ENCODE measurements at places on chromosomes 1 and 21. TPM values are rescaled to one million over a fixed set of nuclear protein-coding genes. Genes with fewer than 3 reads are reported as not detected.

GRCh38 chr21:46555225-46555617 is 49.7 kb downstream of the S100B start:
- DNase-seq: no peak

DNA sequence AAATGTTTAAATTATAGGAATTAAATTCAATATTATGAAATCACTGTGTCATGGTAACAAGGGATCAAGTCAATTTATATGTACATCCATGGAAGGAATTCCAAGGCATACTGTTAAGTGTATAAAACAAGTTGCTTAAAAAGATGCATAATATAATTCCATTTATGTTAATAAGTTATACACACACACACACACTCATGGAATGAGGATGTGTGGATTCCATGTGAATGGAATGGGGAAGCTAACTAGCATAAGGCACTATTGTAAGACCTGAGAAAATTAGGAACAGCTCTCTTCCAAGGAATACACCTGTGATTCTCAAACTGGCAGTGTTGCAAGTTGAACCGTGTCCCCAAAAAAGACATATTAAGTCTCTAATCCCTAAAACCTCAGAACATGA is 17.6 kb upstream of the TRAF3IP3 start:
- DNase-seq: no peak

- no peak for DNase-seq
Observed at GRCh38 chr1:76298399-76298798, 223.9 kb downstream of the ST6GALNAC3 start.

- DNase-seq: no peak
Observed at GRCh38 chr21:45970674-45971615, 10.6 kb upstream of the COL6A1 start.

HSF2BP gene
- total RNA-seq: 1.7 TPM

CHAF1B gene
- total RNA-seq: 3.1 TPM

DNA sequence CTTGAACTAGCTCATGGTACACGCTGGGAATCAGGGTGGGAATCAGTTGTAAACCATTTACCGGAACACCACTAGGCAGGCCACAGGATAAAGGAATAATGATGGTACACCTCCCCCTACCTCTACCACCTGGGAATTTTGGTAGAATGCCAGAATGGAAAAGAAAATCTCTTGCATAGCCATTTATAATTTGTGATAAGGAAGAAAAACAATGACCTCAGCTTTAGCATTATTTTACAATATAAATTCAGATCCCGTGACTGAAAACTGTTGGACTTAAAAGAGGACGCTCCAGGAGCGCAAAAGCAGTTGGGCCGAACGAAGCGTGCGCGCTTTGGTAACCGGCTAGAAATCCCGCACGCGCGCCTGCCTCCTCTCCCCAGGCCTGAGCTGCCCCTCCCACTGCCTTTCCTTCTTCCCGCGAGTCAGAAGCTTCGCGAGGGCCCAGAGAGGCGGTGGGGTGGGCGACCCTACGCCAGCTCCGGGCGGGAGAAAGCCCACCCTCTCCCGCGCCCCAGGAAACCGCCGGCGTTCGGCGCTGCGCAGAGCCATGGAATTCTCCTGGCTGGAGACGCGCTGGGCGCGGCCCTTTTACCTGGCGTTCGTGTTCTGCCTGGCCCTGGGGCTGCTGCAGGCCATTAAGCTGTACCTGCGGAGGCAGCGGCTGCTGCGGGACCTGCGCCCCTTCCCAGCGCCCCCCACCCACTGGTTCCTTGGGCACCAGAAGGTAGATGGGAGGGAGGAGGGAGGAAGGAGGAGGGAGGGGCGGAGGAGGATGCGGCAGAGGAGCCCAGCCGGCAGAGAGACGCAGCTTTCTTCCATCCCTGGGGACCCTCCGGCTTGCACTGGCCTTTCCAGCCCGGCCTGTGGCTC is at the start of gene CYP4X1:
Gene CYP4X1, plus strand, starts transcription at position 402 of the 873 bp plus-strand sequence. Its CDS starts 149 bp downstream, at position 551.
- peak; percentile 23 for DNase-seq

DNA sequence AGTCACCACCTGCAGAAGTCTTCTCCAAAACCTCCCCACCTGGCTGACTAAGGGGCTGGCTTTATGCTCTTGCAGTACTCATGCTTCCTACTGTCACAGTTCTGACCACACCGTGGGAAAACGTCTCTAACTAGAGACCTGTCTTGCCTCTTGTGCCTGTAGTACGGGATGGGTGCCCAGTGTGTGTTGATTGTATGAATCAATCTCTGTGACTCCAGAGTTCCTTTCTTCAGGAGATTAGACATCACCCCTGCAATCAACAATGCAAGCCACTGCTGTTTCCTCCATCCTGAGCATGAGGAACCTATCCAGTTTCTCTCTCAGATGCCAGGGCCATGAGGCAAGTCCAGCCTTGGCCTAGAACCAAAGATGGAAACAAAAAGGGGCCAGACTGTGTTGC is 64.1 kb downstream of the LRRN2 start:
- no peak for DNase-seq

F3 gene
- 35.4 TPM for total RNA-seq

DNA sequence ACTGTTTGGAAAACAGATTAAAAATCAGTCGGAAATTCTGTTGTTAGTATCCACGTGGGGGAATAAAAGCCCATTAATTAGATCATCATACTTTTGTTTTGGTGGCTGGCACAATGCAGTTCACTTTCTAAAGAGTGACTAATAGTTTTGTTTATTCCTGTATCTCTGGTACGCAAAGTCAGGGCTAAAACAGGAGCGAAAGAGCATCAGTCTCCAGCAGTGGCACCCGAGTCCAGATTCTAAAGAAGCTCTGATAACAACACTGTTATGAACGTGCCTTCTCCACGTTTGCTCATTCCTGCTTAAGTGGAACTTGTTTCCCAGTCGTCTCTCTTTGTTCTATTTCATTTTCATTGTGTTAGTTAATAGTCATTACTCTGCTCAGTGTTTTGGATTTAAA is 69.6 kb downstream of the HSPA13 start:
- DNase-seq: no peak

GRCh38 chr1:46562498-46562897 is 11.1 kb upstream of the KNCN start:
- DNase-seq: no peak

- peak; percentile 70 for DNase-seq
Observed at GRCh38 chr1:81800695-81801650, at the start of gene ADGRL2. Gene ADGRL2 (plus strand): TSS chr1:81800934. CDS start chr1:81836985, 36,051 bp downstream.

DNA sequence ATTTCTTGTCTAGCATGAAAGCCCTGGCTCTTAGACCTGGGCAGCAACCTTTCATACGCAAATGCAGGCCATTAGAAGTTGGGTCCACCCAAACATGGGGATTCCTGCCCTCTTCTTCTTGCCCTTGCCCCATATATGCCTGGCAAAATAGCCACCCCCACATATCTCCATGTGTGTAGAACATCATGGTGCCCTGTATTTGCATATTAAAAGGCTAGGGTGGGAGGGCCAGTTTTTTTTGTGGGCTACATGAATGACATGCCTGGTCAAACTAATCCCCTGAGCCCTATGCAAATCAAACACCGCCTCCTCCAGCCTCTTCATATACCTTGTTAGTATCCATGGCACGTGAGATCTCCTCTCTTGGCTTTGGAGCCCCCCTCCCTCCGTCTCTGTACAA is 24.7 kb downstream of the MFSD2A start:
- DNase-seq: no peak

AMY1C gene
- not detected for total RNA-seq

- no peak for DNase-seq
Observed at GRCh38 chr1:234538930-234539649, 60.1 kb upstream of the TARBP1 start.

GRCh38 chr1:116409751-116410191 is 36.7 kb downstream of the ATP1A1 start:
- no peak for DNase-seq

CADM3 gene
- not detected for total RNA-seq

- no peak for DNase-seq
Observed at GRCh38 chr1:226588484-226588883, 39.9 kb downstream of the STUM start.

FAM72C gene
- 1.4 TPM for total RNA-seq

DNA sequence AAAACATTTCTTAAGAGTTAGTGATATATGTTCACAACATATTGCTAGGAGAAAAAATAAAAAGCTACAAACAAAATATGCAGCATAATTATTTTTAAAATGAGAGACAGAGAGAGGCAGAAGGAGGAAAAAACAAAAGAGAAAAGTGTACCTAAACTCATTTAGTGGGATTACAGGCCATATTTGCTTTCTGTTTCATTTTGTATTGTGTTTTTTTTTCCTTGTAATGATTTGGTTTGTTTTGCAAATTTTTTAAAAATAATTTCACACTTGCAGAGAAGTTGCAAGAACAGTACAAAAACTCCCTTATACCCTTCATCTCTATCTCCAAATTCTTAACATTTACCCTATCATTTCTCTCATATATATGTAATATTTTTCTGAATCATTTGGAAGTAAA is 65.0 kb downstream of the LBR start:
- no peak for DNase-seq

GRCh38 chr1:23217421-23218115 is at the start of gene HTR1D:
Gene HTR1D (minus strand): TSS chr1:23217502. CDS start chr1:23194219, 23,283 bp downstream.
- no peak for DNase-seq

DNA sequence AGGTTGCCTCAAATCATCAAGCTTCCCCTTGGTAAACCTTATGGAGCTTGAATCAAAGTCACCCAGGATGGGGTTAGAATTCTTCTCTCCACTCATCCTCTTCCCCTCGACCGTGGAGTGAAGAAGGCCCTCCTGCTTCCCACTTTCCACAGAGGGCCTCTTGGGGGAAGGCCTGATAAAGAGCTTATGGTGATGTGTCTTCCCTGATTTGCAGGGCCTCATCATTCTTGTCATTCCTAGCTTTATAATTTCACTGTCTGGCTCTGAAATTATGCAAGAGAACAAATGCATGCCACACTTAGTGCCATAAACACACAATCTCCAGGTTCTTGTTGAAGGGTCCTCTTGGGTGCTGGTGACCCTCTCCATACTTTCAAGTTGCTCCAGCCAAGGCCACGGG is 101.2 kb downstream of the HMGB4 start:
- DNase-seq: no peak

DNA sequence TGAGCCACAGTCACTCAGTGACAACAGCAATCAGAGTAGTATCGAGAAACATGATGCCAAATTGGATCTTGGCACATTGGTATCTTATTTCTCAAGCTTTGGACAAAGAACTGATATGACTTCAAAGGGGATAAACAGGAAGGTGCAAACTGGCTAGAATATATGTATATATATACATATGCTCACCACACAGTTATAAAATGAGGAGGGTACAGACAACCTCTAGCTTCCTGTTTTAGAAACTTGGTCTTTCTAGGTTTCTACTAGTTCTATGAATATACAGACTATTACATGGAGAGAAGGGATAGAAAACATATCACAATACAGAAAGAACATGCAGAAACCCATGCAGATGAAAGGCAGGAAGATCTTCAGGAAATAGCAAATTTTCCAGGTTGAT is 292.1 kb upstream of the SNX7 start:
- no peak for DNase-seq

- no peak for DNase-seq
Observed at GRCh38 chr1:231738554-231738953, 112.0 kb downstream of the DISC1 start.

- DNase-seq: no peak
Observed at GRCh38 chr1:8016210-8016894, 9.8 kb downstream of the ERRFI1 start.

KANK4 gene
- not detected for total RNA-seq

- DNase-seq: peak; percentile 75
Observed at GRCh38 chr1:79716447-79716846, 709.9 kb upstream of the ADGRL4 start.

DNA sequence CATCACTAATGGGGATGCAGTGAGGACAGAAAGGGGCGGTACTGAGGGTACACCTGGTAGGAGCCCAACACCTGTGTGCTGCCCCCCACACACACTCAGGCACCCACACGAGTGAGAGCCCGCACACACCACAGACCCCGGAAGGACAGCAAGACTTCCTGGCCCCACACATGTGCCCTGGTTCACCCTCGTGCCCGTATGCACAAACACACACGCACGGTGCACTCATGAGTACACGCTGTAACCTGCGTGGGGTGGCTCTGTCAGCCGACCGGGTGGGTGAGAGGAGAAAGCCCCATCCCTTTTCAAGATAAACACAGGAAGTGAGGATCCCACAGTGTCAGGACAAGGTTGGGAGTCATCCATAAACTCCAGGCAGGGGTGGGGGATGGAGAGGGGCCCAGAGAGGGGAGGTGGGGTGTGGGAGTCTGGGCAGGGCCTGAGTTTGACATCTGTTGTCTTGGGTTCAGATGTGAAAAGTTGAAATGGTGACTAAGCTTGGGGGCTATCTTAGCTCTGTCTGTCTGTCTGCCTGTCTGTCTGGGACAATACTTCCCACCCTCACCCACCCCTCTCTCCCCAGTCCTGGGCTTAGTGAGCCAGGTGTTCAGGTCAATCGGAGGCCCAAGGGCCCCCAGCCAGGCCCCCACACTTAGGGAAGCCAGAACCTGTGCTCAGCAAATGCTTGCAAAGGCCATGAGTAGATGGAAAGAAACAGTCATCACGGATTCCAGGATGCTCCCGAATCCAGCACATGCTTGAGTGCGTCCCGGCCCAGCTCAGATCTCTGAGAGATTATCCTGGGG is 119.8 kb upstream of the ZBTB40 start:
- DNase-seq: no peak

RSBN1 gene
- total RNA-seq: 6.8 TPM

MX2 gene
- total RNA-seq: 12.4 TPM

DNA sequence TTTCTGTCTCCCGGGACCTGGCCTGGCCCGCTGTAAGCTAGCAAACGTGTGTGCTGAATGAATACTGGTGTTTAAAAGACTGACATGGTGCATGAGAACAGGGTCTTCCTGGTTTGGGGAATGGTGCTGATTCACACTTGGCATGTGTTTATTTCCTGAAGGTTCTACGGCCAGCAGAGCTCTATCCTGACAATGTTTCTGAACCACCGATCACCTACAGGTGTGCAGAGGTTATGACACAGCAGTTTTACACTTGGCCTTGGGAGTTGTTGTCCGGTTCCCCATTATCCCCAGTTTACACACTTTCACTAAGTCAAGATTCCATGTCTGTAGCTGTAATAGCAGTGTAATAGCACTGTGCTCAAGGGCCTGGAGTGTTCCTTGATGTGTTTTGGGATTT is 127.3 kb downstream of the ROR1 start:
- DNase-seq: no peak

LEFTY2 gene
- total RNA-seq: not detected

GRCh38 chr1:67750691-67751054 is 65.7 kb downstream of the GADD45A start:
- DNase-seq: no peak

BACE2 gene
- 408 TPM for total RNA-seq

S100A5 gene
- total RNA-seq: not detected

DNA sequence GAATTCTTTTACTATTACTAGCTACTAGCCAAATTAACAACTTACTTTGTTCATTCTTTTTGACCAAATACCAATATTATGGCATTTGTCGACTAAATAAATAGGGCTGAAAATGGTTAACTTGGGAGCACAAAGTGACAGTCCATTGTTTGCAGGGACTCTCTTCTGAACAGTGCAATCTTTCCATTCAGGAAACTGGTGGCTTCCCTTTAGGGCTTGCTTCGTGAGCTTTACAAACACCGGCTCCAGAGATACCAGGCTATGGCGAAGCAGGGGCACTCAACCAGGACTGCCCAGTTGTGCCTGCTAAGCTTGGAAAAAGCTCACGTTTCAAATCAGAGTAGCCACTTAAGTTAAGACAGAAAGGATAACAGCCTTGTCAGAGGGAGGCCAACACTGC is 12.3 kb downstream of the RAB42 start:
- DNase-seq: no peak

PDE9A gene
- 0.41 TPM for total RNA-seq

GRCh38 chr1:47645151-47645550 is 207.3 kb downstream of the FOXD2 start:
- DNase-seq: no peak

Measured in glomerular endothelial cell (primary cell).